Jurkat, Clone E6-1 (cell line): ENCODE measurements at places on chromosomes 2 and 18.
A peak's percentile ranks its signal among the peaks of the same experiment; 100 is the strongest.

DNA sequence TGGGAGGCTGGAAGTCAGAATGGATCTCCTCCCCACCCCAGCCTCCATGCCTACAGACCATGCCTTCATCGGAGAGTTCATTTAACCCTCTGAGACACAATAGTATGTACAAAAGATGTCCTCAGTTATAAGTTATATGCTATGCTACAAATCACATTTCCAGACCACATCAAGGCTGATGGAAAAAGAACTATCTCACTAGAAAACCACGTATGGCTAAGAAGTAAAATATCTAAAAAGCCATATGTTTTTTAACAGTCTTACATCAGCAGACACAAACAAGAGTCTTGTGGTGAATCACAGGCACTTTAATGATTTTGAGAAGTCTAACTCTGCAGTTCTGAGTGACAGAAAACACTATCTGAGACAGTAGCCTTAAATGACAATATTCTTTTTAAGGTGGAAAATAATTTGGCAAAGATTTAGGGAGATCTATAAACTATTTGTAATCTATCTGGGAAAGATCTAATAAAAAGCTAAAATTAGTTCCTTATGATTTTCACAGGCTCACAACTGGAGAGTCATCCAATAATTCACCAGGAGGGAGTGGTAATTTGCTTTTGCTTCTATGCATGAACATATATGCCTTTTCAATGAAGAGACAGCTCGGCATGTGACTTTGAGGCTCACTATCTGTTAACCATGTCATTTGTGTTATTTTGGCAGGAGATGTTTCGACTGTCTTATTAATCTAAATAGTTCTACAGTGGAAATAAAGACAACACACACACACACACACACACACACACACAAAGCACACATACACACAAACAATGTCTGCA lies 197.5 kb downstream of the IRS1 start:
- DNase-seq: peak; percentile 5

DNA sequence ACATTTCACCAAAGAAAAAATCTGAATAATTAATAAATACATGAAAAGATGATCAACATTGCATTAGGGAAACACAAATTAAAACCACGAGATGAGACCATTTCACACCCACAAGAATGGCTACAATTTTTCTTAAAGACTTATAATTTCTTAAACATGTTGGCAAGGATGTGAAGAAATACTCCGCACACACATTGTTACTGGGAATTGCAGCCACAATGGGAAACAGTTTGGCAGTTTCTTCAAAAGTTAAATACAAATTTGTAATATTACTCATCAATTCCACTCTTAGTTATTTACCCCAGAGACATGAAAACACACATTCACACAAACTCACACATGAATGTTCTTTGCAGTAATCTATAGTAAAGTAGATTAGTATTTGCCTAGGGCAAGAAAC lies 363.3 kb upstream of the SMIM21 start:
- no peak for DNase-seq

- DNase-seq: no peak
Observed at GRCh38 chr2:230231251-230231650, 5.7 kb downstream of the SP140 start.

DNA sequence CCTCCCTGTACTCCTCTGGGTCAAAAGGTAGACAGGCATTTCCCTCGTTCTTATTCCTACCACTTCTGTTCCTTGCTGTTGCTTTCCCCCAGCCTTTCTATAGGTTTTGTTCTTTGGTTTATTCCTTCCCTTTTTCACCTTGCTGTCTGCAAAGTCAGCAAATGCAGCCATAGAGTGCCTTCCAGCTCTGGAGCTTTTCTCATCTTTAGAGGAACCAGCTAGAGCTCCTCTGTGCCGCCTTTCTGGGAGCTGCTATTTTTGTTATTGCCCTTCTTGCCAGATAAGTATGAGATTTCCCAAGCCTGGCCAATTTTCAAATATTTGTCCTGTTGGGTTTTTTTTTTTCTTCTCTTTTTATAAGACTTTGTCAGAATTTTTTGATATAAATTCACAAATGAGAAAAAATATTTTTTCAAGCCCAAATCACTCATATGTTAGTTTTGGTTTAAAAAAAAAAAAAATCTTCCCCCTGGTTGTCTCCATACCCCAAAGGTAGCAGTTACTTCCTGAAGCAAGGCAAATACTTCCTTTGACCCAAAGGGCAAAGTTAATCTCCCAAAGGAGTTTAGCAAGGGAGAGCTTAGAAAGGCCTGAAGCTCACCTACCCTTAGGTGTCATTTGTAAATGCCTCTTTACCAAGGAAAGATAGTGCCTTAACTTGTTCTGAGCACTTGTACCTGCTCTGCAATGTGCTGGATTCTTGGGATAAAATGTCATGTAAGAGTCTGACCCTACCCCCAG lies 5.1 kb upstream of the TTC27 start:
- DNase-seq: no peak

DNA sequence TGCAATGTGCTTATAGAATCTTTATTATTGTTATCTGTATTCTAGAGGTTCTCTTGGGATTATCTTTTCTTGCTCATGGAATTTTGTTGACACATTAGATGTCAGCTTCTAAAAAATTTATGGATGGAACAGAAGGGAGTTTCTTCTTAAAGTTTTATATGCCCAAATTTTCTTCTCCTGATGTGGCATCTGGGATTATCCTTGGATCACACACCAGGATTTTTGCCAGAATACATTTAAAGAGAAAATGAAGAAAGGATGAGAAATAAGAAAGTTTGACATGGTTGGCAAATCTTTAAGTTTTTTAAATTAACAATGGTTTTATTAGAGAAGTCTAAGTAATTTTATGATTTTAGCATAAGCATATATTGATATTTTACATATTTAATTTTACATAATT lies 706.7 kb upstream of the TMEFF2 start:
- DNase-seq: no peak

DNA sequence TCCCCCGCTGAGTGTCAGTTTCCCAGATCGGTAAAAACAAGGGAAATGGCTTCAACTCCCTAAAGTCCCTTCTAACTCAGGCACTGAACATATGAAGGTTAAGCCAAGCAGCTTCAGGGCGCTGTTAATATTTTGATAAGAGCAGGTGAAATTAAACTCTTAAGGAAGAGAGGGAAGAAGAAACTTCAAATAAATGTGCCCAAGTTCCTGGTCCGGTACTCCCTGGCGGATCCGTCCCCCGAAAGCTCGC lies 564 bp downstream of the TRABD2A start:
- no peak for DNase-seq

DNA sequence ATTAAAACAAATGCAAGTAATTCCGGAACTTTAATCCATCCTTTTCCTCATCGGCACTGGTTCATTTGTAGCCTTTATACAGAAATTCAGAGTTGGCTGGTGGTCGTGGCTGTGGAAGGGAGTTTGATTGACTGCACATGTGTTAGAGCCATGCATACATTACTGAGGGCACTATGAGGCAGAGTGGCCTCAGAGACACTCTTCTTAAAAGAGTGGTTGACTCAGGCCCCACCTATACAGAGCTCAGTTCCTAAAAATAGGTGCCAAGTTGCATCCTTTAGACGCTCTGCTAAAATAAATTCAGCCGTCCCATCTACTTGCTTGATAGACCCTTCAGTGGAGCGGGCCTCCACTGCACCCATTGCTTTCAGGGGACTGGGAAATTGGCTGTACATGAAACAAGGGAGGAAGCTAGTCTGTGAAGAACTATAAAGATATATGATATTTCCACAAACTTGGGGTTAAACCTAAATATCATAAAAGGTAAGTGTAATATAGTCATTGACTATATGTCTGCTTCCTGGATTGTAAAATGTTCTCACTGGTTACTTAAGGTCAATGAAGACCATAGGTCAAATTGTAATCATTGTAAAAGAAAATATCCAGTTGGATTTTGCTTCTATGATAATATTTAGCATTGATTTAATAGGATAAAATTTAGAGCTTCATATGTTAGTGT lies 298.9 kb downstream of the XIRP2 start:
- no peak for DNase-seq

- DNase-seq: no peak
Observed at GRCh38 chr18:31042406-31043181, at the start of gene DSC3. DSC3 (minus strand) TSS chr18:31042742; CDS start chr18:31042660, 82 bp downstream.

GRCh38 chr2:207768866-207769596 lies 675 bp downstream of the FZD5 start:
- no peak for DNase-seq

- DNase-seq: no peak
Observed at GRCh38 chr2:209974576-209974975, 27.9 kb upstream of the RPE start.

- no peak for DNase-seq
Observed at GRCh38 chr2:171327043-171327496, 106.7 kb downstream of the METTL8 start.

DNA sequence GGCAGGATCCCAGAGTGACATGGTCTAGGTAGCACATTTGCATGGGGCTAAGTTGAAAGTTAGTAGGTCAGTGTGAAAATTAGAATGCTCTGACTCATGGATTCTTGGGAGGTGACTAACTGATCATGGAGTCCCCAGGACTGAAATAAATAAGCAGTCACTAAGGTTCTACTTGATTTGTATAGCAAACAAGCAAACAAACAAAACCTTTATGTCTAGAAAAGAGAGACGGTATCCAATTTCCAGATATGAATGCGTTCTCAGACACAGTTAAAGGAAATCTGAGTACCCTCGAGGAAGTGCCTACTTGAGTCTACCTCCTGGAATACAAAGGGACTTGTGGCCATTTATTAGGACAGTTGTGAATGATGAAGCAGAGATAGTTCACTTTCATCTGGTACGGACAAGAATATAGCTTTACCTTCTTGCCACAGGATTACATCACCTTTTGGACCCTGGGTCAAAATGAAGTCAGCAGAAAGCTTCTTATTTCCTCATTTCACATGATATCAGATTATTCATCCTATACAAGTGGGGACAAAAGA lies 54.3 kb upstream of the AGPS start:
- no peak for DNase-seq

DNA sequence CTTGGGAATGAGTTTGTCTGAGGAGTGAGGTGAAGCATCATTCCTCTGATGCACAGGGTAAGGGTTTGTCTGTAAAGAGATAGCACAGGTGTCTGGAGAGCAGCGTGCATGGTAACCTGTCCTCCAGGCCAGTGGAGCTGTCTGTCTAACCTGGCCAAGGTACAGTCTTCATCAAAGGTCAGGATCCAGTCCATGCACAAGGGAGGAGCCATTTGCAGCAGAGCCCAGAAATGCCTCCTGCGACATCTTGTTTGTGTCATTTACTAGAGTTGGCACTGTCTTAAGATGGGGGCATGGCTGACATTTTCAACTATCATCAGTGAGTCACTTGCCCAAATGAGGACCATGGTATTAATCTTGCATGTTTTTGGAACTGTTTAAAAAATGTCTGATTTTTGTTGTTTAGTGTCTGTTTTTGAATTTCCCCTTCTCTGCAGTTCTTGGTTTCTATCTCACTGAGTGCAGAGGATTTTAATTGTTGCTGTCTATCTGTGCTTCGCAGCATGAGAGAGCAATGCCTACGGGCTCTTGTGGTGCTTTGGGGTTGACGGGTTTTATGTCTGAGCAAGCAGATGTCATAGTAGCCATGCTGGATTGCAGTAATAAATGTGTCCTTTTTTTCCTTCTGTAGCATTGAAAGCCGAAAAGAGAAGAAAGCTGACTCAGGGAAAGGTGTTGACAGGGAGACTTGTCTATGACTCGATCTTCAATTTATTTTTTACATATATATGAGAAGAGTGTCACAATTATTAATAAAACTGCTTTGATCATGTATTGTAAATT lies 91.3 kb downstream of the DPP4 start:
- no peak for DNase-seq

DNA sequence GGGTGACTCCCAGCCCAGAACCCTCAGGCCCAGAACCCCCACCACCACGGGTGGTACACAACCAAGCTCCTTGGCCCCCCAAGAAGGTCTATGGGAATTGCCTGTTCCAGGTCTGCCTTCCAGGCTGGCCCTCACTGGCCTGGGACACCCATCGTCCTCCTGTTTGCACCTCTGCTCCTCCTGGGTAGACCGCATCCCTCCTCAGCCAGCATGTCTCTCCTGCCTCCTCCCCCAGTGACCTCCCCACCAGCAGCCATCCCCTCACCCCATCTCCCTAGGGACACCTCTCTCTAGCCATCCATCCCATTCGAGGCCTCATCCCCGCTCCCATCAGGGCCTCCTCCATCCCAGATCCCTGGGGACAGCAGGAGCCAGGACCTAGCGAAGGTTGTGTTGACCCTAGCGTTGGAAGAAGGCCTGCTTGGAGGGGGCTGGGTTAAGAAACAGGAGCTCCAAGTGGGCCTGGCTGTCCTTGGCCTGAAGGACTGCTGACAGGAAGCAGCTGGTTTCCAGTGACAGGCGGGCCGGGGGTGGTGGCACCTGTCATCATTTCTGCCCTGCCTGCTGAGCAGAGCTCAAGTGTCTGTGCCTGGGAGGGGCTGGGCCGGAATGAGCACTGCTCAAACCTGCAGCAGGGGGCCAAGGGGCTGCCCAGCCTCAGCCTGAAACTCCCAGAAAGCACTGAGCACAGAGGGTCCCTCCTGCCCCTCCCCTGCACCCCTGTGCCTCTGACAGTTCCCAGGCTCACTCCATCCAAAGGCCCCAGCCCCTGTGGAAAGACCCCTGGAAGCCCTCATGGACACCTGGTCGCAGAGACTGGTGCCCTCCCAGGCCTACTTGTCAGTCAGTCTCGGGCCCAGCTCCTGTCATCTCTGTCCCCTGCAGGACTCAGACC lies 96.0 kb upstream of the OTOS start:
- no peak for DNase-seq

GRCh38 chr2:37059841-37060240 lies 24.3 kb downstream of the HEATR5B start:
- no peak for DNase-seq

GRCh38 chr2:161199912-161200701 lies 39.9 kb downstream of the TANK start:
- DNase-seq: no peak

DNA sequence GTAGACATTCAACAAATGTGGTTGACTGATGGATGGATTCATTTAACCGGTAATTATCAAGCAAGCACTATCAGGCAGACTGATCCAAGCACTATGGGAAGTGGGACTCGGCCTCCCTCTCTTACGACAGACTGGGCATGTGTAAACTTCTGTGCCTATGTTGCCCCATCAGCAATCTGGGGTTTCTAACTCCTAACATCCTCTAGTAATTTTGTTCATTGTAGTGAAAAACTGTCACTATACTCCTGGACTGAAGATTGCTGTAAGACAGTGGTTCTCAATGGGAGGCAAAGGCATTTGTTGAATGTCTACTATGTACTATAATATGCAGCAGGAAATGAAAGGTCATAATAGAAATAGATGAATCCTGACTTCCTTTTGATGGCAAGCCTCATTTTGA lies 51.2 kb upstream of the CREB1 start:
- no peak for DNase-seq

- no peak for DNase-seq
Observed at GRCh38 chr2:16950436-16950835, 284.8 kb upstream of the CYRIA start.

DNA sequence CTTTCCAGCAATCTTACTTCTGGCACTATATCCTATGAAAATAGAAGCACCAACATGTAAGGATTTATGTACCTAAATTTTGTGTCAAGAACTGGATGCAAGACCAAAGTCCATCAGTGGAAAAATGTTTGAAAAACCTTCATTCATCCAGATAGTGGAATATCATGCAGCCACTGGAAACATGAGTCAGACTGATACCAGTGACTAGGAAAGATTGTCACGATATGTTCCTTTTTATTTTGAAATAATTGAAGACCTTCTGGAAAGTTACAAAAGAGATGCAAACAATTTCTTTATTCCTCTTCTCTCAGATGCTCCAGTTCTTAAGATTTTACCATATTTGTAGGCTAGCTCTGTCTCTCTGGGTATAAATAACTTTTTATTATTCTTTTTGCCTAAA lies 40.5 kb upstream of the IL1R2 start:
- DNase-seq: no peak
